ENCODE measurements at places on chromosomes 7 and 10.

DNA sequence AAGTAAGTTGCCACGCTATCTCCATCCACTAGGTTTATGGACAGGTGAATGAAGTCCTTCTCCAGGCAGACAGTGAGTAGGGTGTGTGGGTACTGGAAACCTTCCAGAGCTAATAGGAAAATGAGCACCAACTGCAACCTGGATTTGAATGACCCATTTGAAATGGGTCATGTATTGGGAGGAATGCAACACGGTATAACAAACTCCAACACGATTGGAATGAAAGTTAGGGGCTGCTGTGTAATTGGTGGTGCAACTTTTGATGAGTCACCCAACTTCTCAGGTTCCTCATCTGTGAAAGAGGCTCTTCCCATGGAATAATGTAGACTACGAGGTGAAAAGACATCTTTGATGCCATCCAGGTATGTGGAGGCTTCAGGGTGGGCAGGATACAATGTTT is 241.4 kb upstream of the PODXL start:
- no peak overlapping the region for H3K27ac ChIP-seq
- H3K4me3 ChIP-seq: no peak overlapping the region
- H3K27me3 ChIP-seq: peaks cover 12% of the 10 kb centered on the region
- no peaks in the 10 kb centered on the region for H3K36me3 ChIP-seq
- DNase-seq: peak; percentile 23

GRCh38 chr7:96589038-96589437 is 120.6 kb downstream of the SEM1 start:
- H3K36me3 ChIP-seq: no peaks in the 10 kb centered on the region
- peak; percentile 33 for DNase-seq
- peaks cover 27% of the 10 kb centered on the region for H3K27me3 ChIP-seq
- no peak overlapping the region for H3K4me3 ChIP-seq
- H3K4me1 ChIP-seq: no peaks in the 10 kb centered on the region

GRCh38 chr7:90402785-90403173 is 482 bp upstream of the CLDN12 start:
- H3K36me3 ChIP-seq: peaks cover 19% of the 10 kb centered on the region
- DNase-seq: no peak
- H3K4me1 ChIP-seq: peaks cover 6% of the 10 kb centered on the region
- no peaks in the 10 kb centered on the region for H3K27me3 ChIP-seq

DNA sequence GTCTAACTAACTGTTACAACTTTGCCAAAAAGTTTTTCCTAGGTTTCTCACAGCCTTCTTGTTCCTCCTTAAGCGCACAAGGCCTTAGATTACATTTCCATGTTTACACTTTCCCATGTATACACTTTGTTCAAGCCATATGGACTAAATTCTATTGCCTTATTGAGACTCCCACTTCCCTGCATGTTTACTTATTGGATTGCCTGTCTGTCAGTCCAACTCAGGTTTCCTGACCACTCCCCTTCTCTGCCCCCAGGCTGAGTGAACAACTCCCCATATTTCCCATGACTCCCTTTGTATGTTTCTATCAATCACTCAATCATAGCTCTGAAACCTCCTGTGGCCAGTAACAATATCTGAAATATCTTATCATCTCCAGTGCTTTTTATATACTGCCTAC is 43.0 kb downstream of the SLC25A40 start:
- H3K4me3 ChIP-seq: no peak overlapping the region
- H3K4me1 ChIP-seq: no peaks in the 10 kb centered on the region
- no peaks in the 10 kb centered on the region for H3K36me3 ChIP-seq

- H3K4me3 ChIP-seq: no peak overlapping the region
- peak; percentile 25 for DNase-seq
- H3K27me3 ChIP-seq: peaks cover 41% of the 10 kb centered on the region
- no peaks in the 10 kb centered on the region for H3K4me1 ChIP-seq
Measured at GRCh38 chr7:24141874-24142509, 142.0 kb upstream of the NPY start.

- H3K4me1 ChIP-seq: peaks cover 16% of the 10 kb centered on the region
- H3K27ac ChIP-seq: no peak overlapping the region
- no peaks in the 10 kb centered on the region for H3K36me3 ChIP-seq
- no peak overlapping the region for H3K4me3 ChIP-seq
Measured at GRCh38 chr10:22697800-22698199, 16.6 kb downstream of the PIP4K2A start.

- peaks cover 6% of the 10 kb centered on the region for H3K27me3 ChIP-seq
- H3K4me3 ChIP-seq: no peak overlapping the region
- no peaks in the 10 kb centered on the region for H3K4me1 ChIP-seq
- no peak overlapping the region for H3K27ac ChIP-seq
Measured at GRCh38 chr7:91645542-91645941, 235.0 kb downstream of the MTERF1 start.

DNA sequence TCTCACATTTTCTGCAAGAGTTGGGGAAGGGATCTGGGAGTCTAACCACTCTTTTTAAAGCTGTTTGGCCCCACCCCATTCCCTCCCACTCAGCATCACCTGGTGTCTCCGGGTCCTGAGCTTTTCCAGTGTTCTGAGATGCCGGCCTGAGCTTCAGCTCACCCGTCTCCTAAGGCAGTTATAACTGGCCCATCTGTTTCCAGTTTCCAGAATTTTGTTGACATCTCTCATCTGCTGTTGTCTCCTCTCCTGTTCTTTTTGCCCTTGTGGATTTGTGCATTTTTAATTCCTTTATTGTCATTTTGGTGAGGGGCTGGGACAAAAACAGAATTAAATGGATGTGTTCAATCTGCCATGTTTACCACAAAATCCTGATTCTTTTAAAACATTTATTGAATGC is 160.6 kb downstream of the C10orf105 start:
- H3K36me3 ChIP-seq: no peaks in the 10 kb centered on the region
- H3K27me3 ChIP-seq: peaks cover 92% of the 10 kb centered on the region
- DNase-seq: no peak
- no peak overlapping the region for H3K4me3 ChIP-seq
- H3K4me1 ChIP-seq: no peaks in the 10 kb centered on the region
- H3K27ac ChIP-seq: no peak overlapping the region

DNA sequence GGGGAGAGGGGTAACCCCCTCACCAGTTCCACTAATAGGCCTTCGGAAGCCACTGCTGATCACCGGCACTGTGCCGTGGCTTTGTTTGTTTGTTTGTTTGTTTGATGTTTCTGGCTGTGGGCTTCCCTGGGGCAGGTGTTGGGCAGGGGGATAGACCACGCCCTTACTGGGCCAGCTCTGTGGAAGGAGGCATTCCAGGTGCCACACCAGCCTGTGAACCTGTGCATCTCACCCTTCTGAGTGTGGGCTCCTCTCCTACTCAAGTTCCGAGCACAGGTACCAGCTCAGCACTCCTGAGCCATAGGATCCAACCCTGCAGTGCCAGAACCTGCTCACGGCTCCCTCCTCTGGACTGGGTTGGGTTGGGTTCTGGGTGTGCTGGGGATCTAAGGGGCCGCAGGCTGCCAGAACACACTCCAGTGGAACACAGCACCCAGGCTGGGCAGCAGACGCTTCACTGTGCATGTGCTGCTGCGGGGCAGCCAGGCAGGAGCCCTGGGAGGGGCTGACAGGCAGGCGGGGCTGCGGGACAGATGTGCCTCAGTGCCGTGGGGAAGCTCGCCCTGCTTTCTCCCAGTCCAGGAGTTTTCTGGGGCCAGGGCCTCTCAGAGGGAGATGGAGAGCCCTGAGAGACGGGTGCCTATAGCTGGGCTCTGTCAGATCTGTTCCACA is 1053.9 kb downstream of the CNTNAP2 start:
- peaks cover 59% of the 10 kb centered on the region for H3K27me3 ChIP-seq
- no peak overlapping the region for H3K4me3 ChIP-seq
- H3K36me3 ChIP-seq: no peaks in the 10 kb centered on the region
- no peak for DNase-seq
- H3K27ac ChIP-seq: no peak overlapping the region
- H3K4me1 ChIP-seq: no peaks in the 10 kb centered on the region

- peaks cover 41% of the 10 kb centered on the region for H3K27me3 ChIP-seq
- no peak overlapping the region for H3K4me3 ChIP-seq
- no peak for DNase-seq
- no peaks in the 10 kb centered on the region for H3K4me1 ChIP-seq
- H3K36me3 ChIP-seq: no peaks in the 10 kb centered on the region
Measured at GRCh38 chr10:49311555-49312236, 12.7 kb downstream of the C10orf71 start.

GRCh38 chr10:32051926-32052325 is 4.3 kb downstream of the KIF5B start:
- peaks cover 15% of the 10 kb centered on the region for H3K36me3 ChIP-seq
- peak overlapping the region; percentile 90 for H3K27ac ChIP-seq
- peak; percentile 18 for DNase-seq
- peak overlapping the region; percentile 63 for H3K4me3 ChIP-seq
- H3K27me3 ChIP-seq: no peaks in the 10 kb centered on the region
- H3K4me1 ChIP-seq: peaks cover 21% of the 10 kb centered on the region

- peaks cover 6% of the 10 kb centered on the region for H3K36me3 ChIP-seq
- no peak for DNase-seq
- H3K27me3 ChIP-seq: peaks cover 5% of the 10 kb centered on the region
- no peaks in the 10 kb centered on the region for H3K4me1 ChIP-seq
- H3K4me3 ChIP-seq: no peak overlapping the region
Measured at GRCh38 chr10:26528048-26528447, 89.9 kb downstream of the APBB1IP start.

DNA sequence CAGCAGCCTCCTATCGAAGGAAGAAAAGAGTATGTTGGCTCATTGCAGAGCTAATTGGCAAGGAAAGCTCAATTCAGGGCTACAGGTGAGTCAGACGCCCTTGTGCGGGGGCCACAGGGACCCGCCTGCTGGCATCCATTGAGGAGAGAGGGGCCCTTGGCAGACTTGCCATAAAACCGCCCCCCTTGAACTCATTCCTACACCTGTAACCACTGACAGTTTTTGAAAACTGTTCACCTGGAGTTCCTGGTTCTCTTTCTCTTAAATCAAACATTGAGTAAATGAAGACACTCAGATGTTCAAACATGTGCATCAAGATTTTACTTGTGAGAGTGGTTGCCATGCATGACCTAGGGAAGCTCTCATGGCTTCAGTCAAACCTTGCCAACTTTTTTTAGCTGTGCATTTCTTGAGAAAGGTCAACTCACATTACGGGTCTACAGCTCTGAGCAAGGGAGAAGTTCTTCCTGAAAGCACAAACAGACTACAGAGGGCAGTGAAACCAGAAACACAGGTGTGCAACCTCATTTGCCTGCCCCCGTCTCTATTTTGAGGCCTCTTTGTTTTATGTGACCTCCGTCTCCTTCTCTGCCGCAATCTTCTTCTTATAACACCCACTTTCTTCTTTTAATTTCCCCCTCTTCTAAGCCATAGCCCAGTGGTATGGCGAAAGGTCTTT is 87.8 kb downstream of the TBXAS1 start:
- H3K27me3 ChIP-seq: no peaks in the 10 kb centered on the region
- H3K36me3 ChIP-seq: peaks cover 7% of the 10 kb centered on the region
- DNase-seq: no peak
- H3K4me3 ChIP-seq: peak overlapping the region; percentile 58
- peaks cover 42% of the 10 kb centered on the region for H3K4me1 ChIP-seq

Measured in MCF 10A (cell line).